Activated CD4-positive, alpha-beta T cell treated with anti-CD3 and anti-CD28 coated beads, Interleukin-2, Interleukin-6, amounts not matched to agents 100 ng/mL and 50 ng/mL, durations not matched to agents 16 hours and 8 hours (primary cell): ENCODE measurements at places on chromosomes 6 and 20.
A peak's percentile ranks its signal among the peaks of the same experiment; 100 is the strongest.

DNA sequence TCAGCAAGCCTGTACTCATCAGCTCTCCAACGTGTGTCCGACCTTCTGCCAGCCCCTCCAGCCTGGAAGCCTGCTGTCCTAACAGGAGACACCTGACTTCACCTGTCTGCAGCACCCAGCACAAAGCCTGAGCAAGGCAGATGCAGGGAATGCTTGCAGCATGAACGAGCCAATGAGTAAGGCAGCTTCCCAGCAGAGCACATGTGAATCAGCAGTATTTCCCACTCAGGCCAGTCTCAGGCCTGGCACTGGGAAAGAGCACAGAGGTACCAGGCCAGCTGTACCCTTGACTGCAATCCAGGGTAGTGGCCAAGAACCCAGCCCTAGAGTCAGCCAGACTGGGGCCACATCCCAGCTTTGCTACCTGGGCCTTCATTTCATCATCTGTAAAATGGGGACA lies 120.8 kb downstream of the MAFB start:
- DNase-seq = no peak

- DNase-seq = no peak
Measured at GRCh38 chr6:109791301-109791700, 100.2 kb downstream of the FIG4 start.

- no peak for DNase-seq
Measured at GRCh38 chr6:168082860-168083513, 4.0 kb upstream of the FRMD1 start.

- DNase-seq = no peak
Measured at GRCh38 chr6:158422629-158423238, 110.5 kb downstream of the TULP4 start.

GRCh38 chr20:62617711-62618483 lies 24.4 kb upstream of the SLCO4A1 start:
- peak; percentile 85 for DNase-seq

DNA sequence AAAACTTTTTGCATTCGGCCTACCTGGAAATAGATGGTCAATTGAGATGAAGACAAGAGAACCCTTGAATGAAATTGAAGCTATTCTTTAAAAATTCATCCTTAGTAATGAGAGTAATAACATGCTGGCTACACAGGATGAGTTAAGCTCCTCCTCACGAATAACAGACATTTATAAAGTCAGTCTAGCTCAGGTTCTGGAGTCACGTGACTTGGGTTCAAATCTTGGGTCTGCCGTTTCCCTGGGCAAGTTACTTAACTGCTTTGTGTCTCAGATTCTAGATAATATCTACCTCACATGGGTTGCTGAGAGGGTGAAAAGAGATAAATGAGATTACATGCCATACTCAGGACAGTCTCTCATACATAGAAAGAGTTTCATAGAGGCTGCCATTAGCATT lies 101.4 kb upstream of the INSM1 start:
- no peak for DNase-seq

- no peak for DNase-seq
Measured at GRCh38 chr20:51269671-51270070, 246.8 kb upstream of the KCNG1 start.

GRCh38 chr6:28337121-28337520 lies 1.2 kb upstream of the ZSCAN31 start:
- no peak for DNase-seq

DNA sequence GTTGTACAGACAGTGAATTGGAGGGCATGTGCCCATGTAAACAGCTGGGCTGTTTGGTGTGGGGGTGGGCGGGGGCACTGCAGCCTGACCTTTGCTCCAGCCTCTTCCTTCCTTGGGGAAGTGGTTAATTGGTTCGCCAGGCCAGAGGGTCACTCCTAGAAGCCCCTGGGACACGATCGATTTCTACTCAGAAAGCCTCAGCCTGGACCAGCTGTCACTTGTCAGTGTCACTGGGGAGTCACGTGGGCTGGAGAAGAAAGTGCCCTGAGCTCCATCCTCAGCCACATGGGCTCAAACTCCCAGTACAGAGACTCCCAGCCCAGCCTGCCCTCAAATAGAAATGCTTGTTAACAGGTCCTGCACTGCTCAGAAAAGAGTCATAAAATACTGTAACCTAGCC lies 423.8 kb upstream of the SULF2 start:
- no peak for DNase-seq
